ENCODE measurements at places on chromosomes 12 and 14.

GRCh38 chr12:92769124-92769901, 66.5 kb downstream of the PLEKHG7 start:
- DNase-seq, result peak; percentile 11

DNA sequence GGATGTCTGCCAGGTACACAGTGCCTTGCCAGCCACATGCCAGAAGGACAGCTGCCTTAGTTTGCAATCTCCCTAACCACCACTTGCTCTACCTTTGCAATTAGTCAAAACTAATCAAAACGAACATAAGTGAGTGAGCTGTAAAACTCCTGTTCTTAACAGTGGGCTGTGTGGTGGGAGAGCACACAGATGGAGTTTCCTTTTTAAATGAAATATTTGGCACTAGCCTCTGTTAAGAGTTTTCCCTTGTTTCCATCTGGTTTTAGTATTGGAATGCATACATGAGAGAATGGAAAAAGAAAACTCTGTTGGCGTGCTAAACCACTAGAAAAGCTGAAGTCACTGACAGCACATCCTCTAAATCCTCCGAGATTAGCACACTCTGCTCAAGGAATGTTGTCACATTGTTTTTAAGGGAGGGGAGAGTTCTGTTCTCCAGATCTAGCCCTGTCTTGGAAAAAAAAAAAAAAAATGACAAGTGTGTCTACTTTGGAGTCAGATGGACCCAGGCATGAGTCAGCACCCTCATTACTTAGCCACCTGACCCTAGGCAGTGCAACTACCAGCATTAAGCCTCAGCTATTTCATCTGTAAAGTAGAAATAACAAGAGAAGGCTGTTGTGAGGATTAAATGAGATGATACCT, 83.9 kb downstream of the STXBP6 start:
- DNase-seq, result peak; percentile 96

DNA sequence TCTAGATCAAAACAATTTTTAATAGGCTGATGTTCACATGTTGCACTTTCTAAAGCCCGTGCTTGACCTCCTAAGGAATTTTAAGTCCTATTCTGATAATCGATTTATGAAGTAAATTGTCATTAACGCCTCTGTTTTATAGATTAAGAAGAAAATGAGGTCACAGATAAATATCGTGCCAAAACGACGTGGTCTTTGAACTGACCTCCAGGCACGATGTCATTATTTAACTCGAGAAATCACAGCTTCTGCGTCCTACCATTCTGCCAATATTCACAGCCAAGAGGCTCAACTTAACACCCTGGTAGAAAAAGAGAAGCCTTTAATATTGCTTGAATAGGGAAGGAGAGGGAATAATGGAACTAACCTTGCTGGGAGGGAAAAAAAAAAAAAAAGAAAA, 888 bp upstream of the EEA1 start:
- no peak for DNase-seq

DNA sequence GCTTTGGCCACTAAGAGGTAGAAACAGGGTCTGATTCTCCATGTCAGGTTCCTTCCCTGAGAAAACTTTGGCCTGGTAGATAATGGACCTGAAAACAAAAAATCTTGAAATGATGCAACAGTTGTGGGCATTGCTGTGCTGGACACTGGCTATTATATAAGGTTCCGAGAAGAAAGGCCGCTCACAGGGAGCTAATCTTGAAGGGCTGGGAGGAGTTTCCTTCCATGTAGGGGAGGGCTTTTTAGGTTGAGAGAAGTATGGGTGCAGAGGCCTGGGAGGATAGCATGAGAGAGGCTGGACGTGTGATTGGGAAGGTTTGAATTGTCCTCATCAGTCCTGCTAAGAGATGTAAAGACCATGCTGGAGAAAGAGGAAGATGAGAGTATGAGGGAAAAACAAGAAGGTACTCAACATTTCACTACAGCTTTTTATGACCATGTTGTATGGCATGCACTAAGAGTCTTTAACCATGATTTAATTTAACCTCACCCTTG, 11.6 kb downstream of the LRRK2 start:
- DNase-seq, result no peak

DNA sequence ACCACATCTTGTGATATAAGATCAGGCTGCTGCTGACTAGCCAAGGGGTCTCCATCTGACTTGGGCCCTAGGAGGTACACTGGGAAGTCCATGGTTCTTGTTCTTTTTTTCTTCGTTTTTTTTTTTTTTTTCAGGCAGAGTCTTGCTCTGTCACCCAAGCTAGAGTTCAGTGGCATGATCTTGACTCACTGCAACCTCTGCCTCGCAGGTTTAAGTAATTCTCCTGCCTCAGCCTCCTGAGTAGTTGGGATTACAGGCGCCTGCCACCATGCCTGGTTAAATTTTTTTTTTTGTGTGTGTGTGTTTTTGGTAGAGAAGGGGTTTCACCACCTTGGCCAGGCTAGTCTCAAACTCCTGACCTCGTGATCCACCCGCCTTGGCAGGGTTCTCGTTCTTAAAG, 178.2 kb downstream of the RMST start:
- DNase-seq, result no peak

GRCh38 chr12:77894556-77894955, 63.9 kb downstream of the NAV3 start:
- no peak for DNase-seq

GRCh38 chr14:29444805-29445204, 482.8 kb downstream of the PRKD1 start:
- DNase-seq, result no peak

- no peak for DNase-seq
Observed at GRCh38 chr14:105479431-105480158, 5.0 kb downstream of the CRIP2 start.

- DNase-seq, result no peak
Observed at GRCh38 chr12:3545121-3545796, 54.3 kb downstream of the PRMT8 start.

DNA sequence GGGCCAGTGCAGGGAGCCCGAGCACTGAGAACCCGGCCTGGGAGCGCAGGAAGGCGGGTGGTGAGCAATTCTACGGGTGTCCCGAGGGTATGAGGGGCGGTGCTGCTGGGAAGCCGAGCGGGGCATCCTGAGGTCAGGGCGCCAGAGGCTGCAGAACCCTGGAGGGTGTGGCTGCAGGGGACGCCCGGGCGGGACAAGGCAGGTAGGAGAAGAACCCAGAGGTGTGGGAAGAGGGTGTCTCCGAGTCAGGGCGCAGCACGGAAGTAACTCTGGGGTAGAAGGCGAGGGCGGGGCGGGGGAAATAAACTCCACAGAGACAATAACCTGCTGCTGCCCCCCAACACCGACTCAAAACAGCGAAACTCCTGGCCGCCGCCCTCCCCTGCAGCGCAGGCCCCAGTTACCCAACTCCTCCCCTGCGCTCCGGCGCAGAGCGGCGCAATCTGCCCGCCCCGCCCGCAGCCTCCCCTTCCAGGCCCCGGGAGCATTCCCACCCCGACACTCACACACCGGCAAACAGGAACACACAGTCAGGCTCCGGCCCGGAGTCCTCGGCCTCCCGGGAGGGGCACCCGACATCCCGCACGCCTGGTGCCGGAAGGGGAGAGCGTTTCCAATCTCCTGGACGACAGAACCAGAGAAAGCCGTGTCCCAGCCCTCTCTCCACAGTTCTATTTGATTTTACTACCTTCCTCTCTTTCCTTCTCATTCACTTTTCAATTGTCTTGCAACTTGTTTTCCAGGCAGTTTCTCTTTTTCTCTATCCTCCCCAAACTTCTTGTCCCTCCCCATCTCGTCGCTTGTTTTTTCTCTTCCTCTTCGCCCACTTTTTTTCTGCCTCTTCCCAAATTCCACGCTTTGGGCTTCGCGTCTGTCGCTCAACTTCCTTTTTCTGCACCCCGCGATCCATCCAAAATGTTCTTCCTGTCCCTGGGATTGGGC, 2.4 kb downstream of the HRK start:
- DNase-seq, result no peak

- no peak for DNase-seq
Observed at GRCh38 chr12:65084579-65084978, 36.5 kb downstream of the WIF1 start.

GRCh38 chr12:1844661-1845409, 24.5 kb downstream of the LRTM2 start:
- no peak for DNase-seq

DNA sequence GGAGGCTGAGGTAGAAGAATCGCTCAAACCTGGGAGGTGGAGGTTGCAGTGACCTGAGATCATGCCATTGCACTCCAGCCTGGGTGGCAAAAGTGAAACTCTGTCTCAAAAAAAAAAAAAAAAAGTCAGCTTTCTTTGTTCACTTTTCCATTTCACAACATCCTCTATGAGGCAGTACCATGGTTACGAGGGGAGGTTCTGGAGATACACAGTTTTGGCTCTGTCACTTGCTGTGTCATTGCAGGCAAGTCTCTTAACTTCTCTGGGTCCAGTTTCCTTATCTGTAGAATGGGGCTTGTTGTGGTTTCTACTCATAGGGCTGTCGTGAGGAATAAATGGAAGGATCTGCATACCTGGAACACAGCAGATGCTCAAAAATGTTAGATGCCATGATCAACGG, 75.6 kb upstream of the SLC24A4 start:
- no peak for DNase-seq

DNA sequence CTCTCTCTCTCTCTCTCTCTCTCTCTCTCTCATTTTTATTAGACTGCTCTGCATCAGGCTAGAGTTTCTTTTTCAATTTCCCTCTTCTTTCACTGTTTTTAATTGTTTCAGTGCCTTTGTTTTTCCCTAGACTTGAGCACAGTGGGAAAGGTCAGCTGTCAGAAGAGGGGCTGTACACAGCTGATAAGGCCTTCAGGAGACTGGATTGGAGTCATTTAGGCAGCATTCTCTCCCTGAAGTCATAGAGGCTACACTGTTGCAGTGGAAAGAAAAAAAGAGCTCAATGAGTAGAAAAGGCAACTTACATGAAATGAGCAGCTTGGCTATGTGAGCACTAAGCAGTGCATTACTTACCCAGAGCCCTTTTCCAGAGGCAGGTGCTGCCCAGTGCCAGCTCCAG, 456.9 kb downstream of the NRXN3 start:
- no peak for DNase-seq

- DNase-seq, result no peak
Observed at GRCh38 chr14:42523666-42524065, 917.0 kb downstream of the LRFN5 start.

- DNase-seq, result no peak
Observed at GRCh38 chr12:108568338-108569154, 6.2 kb downstream of the ISCU start.

DNA sequence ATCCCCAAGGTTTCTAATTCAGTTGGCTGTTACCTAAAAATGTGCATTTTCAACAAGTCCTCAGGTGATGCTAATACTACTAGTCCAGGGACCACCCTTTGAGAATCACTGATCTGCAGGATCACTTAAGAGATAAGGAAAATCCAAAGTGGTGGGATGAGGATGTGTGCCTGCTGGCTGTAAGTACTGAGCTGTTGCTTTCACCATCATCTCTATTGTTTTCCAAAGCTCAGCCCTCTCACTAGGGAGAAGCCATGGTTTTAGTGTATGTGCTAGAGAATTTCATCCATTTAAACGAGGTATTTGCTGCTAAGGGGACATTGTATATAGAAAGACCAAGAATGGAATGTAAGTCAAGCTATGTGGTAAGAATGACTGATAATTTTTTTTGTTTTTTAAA, 202.3 kb downstream of the KIF21A start:
- no peak for DNase-seq

DNA sequence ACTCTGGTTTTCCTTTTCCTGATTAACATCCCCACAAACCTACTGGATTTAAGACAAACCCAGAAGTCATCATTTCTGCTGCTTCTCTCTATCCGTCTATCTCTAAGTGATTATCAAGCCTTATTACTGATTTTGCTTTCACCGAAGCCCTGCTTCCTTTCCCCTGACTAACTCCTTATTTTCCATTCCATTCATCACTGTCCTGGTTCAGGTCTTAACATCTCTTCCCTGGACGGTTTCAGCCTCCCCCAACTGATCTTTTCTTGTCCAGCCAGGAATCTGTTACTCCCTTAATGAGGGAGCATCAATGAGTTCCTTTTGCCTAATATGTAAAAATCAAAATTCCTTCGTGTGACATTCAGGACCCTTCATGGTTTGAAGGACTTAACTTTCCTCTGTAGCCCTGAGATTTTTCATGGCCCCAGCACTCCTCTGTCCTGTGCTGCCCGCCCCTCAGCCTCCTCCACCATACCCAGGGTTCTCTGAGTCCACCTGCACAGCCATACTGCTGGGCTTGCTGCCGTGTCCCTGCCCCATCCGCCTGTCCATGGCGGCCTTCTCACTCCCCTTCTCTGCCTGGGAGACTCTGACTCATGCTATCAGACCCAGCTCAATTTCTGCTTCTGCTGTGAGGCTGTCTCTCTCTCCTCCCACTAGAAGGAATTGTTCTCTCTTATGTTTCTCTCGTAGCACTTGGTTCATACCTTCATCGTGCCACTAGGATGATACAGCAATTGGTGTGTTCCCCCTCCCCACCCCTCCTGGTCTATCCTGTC, 167.8 kb upstream of the HIF1A start:
- peak; percentile 83 for DNase-seq

GRCh38 chr12:32451816-32452215, 52.5 kb downstream of the FGD4 start:
- no peak for DNase-seq

GRCh38 chr14:82239223-82239622, 705.6 kb upstream of the SEL1L start:
- no peak for DNase-seq

- DNase-seq, result peak; percentile 93
Observed at GRCh38 chr14:53924753-53925152, 31.9 kb downstream of the BMP4 start.

DNA sequence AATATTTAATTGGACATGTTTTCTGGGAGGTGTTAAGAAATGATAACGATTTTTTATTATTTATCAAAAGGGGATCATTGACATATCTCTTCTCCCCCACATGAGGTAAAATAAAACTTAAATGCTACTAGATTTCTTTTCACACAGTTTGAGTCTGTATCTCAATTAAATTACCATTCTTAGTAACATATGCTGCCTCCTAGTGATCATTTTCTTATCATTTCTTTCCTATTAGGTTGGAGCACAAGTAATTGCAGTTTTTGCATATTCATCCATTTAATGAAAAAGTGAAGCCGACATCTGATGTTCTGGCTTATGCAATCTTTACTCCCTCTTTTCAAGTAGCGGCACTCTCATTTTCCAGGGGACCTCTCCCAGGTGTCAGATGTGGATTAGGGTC, 24.9 kb downstream of the PUS7L start:
- DNase-seq, result no peak

DNA sequence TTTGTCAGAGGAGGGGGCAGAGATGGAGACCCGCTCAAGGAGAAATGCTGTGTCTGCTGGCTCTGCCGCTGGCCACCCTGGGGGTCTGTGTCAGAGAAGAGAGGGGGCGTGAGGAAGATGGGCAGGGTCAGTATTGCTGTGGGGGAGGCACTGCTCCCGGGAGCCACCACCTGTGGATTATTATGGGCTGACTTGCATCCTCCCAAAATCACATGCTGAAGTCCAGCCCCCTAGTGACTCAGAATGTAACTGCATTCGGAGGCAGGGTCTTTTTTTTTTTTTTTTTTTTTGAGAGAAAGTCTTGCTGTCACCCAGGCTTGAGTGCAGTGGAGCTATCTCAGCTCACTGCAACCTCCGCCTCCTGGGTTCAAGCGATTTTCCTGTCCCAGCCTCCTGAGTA, 12.3 kb downstream of the ABCD4 start:
- DNase-seq, result peak; percentile 15

GRCh38 chr12:104747955-104748354, 210.1 kb downstream of the SLC41A2 start:
- no peak for DNase-seq

All from fibroblast of skin of right quadriceps (primary cell).